ENCODE measurements at places on chromosomes 7 and 10. TPM values are rescaled to one million over a fixed set of nuclear protein-coding genes. Genes with fewer than 3 reads are reported as not detected.

DNA sequence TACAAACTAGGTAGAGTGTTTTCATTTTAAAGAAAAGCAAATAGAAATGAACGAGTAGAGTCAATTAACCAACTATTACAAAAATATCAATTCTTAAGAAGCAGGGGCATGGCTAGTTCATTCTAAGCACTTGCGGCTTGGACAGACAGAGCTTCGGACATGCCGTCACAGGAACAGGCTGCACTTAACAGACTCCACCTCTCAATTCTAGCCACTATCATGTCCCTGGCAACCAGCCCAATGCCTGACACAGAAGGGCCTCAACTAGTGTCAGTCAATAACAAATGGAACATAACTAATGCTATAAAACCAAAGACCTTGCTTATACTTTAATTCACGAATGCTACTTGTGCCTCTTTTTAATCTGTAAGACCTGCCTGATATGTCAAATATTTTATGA, 74.4 kb downstream of the TPK1 start:
- H3K27ac ChIP-seq: no peak overlapping the region
- H3K36me3 ChIP-seq: no peaks in the 10 kb centered on the region
- H3K27me3 ChIP-seq: no peaks in the 10 kb centered on the region
- DNase-seq: peak; percentile 52

GRCh38 chr10:69438536-69439349, 12.5 kb upstream of the TSPAN15 start:
- H3K27me3 ChIP-seq: no peaks in the 10 kb centered on the region
- no peaks in the 10 kb centered on the region for H3K36me3 ChIP-seq
- no peak for DNase-seq
- H3K4me3 ChIP-seq: no peak overlapping the region

DNA sequence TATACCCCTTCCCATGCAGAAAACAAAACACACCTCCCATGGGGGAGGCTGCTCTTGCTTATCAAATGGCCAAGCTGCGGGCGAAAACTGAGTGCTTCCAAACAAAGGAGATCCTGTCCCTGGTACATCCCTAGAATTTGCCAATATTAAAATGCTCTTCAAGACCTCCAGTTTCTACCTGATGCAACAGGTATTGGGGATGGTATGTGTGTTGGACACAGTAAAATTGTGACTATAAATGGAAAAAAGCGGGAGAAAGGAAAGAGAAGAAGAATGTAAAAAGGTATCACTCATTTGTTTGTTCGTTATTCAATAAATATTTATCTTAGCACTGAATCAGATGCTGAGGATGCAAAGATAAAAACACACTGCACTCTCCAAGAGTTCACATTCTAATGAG, 123.9 kb downstream of the KMT2E start:
- DNase-seq: no peak
- no peak overlapping the region for H3K27ac ChIP-seq
- H3K4me1 ChIP-seq: peaks cover 21% of the 10 kb centered on the region
- no peaks in the 10 kb centered on the region for H3K27me3 ChIP-seq
- no peak overlapping the region for H3K4me3 ChIP-seq

Gene CHAT
- not detected for total RNA-seq

Gene LIPJ
- not detected for total RNA-seq

- no peak for DNase-seq
- H3K4me1 ChIP-seq: no peaks in the 10 kb centered on the region
- H3K36me3 ChIP-seq: no peaks in the 10 kb centered on the region
These were observed 521.0 kb downstream of the KIF20B start for GRCh38 chr10:90222372-90222771.

GRCh38 chr7:26777385-26777784, 87.0 kb downstream of the SKAP2 start:
- no peaks in the 10 kb centered on the region for H3K36me3 ChIP-seq
- no peaks in the 10 kb centered on the region for H3K27me3 ChIP-seq
- DNase-seq: no peak

Gene C10orf67
- 0.36 TPM for total RNA-seq

Gene C7orf57
- total RNA-seq: not detected

Gene SORCS3
- 0.03 TPM for total RNA-seq

GRCh38 chr10:75417522-75417927, 13.9 kb upstream of the LRMDA start:
- no peak for DNase-seq
- H3K4me3 ChIP-seq: no peak overlapping the region
- no peaks in the 10 kb centered on the region for H3K4me1 ChIP-seq
- H3K27ac ChIP-seq: no peak overlapping the region
- H3K36me3 ChIP-seq: no peaks in the 10 kb centered on the region

DNA sequence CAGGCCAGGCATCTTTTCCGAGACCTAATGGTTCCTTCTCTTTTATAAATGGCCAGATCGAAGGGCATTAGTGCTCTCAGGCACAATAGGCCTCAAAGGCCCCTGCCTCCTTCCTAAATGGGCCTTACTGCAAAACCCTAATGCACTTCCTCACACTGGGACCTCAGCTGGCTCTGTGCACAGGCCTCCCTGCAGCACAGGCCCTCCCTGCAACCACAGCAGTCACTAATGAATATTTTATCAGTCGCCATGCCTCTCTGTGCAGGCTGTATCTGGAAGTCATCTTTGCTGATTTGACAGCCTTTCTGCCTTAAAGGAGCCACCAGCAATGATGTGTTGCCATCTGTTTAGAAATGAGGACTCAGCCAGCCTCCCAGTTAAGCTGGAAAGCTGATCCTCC, 54.9 kb upstream of the SDK1 start:
- H3K4me1 ChIP-seq: no peaks in the 10 kb centered on the region
- no peak overlapping the region for H3K4me3 ChIP-seq
- H3K27ac ChIP-seq: no peak overlapping the region

DNA sequence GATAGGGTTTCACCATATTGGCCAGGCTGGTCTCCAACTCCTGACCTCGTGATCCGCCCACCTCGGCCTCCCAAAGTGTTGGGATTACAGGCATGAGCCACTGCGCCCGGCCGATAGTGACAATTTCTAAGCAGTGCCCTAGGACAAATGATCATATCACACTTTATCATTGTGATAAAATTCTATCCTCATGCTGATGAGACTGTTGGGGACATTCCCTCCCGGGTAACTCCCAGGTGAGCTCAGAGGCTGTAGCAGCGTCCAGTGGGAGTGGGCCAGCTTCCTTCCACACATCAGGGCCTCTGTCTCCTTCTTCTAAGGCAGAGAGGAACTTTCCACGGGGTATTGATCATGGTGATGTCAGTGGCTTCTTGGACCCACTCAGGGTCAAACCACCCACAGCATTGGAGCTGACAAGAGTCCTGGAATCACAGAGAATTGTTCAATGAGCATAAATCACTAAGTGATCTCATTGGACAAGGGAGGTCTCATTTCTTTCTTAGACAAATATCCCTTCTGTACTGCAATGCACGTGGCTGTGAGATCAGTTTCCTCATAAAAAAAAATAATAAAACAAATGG, 256.1 kb downstream of the KLF6 start:
- H3K27me3 ChIP-seq: no peaks in the 10 kb centered on the region
- H3K4me3 ChIP-seq: no peak overlapping the region
- DNase-seq: no peak
- H3K27ac ChIP-seq: peak overlapping the region; percentile 59
- no peaks in the 10 kb centered on the region for H3K36me3 ChIP-seq

DNA sequence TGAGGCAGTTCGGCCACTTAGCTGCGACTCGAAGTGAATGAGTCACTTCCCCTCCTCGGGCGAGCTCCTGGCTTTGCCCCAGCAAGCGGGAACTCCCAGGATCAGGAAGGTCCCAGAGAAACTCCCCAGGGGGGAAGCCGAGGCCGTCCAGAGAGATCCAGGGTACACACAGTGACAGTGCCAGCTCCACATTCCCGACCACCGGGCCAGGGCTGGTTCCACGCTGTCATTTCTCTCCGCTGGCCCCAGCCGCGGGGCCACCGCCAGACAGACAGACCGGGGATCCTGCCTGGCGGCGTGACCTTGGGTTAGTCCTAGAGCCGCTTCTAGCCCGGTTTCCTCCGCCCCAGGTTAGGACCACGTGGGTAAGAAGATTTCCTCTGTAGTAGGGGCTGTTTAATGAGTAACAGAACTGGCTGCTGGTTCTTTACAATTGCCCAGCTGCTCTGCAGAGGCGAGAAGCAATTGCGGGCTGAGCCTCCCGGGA, 463 bp upstream of the UPP1 start:
- DNase-seq: peak; percentile 88
- no peaks in the 10 kb centered on the region for H3K27me3 ChIP-seq
- peak overlapping the region; percentile 89 for H3K4me3 ChIP-seq
- H3K27ac ChIP-seq: peak overlapping the region; percentile 99
- H3K4me1 ChIP-seq: peaks cover 60% of the 10 kb centered on the region
- peaks cover 24% of the 10 kb centered on the region for H3K36me3 ChIP-seq

Gene SNCG
- 14.7 TPM for total RNA-seq

DNA sequence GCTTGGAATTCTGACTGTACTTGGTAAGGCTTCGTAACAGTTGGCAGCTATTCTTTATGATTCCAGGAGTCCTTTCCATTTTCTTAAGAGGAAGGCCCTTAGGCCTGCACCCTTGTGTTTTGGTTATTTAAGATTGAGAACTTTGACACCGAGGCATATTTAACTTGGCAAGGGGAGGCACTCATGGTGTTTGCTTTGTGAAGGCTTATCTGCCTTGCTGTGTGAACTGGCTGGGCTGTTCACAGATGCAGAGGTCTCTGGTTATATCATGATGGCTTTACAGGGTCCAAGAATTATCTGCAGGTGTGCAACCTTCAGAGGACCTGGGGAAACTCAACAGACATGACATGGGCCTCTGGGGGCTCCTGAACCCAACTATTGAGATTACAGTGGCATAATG, 833 bp upstream of the PNLIPRP1 start:
- H3K27ac ChIP-seq: no peak overlapping the region
- no peak overlapping the region for H3K4me3 ChIP-seq
- H3K27me3 ChIP-seq: no peaks in the 10 kb centered on the region

Gene SPDYE9
- not detected for total RNA-seq

Gene UTF1
- not detected for total RNA-seq

- no peaks in the 10 kb centered on the region for H3K36me3 ChIP-seq
- H3K27me3 ChIP-seq: no peaks in the 10 kb centered on the region
- H3K4me1 ChIP-seq: peaks cover 16% of the 10 kb centered on the region
- no peak overlapping the region for H3K27ac ChIP-seq
- DNase-seq: no peak
- H3K4me3 ChIP-seq: no peak overlapping the region
These were observed 36.3 kb downstream of the GPR22 start for GRCh38 chr7:107505997-107506673.

Gene HOXA9
- total RNA-seq: not detected

Gene OR2A1
- not detected for total RNA-seq

Gene RSPH10B
- not detected for total RNA-seq

GRCh38 chr10:3477683-3478082, 305.1 kb upstream of the PITRM1 start:
- H3K4me3 ChIP-seq: no peak overlapping the region
- no peak for DNase-seq
- H3K4me1 ChIP-seq: peaks cover 10% of the 10 kb centered on the region
- no peaks in the 10 kb centered on the region for H3K27me3 ChIP-seq
- H3K27ac ChIP-seq: no peak overlapping the region
- no peaks in the 10 kb centered on the region for H3K36me3 ChIP-seq

Measured in left ventricle myocardium inferior (tissue), 1 donor.